ENCODE measurements at places on chromosomes 1 and 21. TPM values are rescaled to one million over a fixed set of nuclear protein-coding genes. Genes with fewer than 3 reads are reported as not detected.

Gene LDLRAD1
- total RNA-seq = not detected

Gene RAD54L
- total RNA-seq = 0.27 TPM

Gene C1orf53
- 11.6 TPM for total RNA-seq

Gene PAFAH2
- 35.4 TPM for total RNA-seq

Gene CPLANE2
- total RNA-seq = 4.3 TPM

Gene HES2
- total RNA-seq = not detected

Data from thyroid gland (tissue), 4 donors.